ENCODE measurements at places on chromosomes 12 and 14. TPM values are rescaled to one million over a fixed set of nuclear protein-coding genes. Genes with fewer than 3 reads are reported as not detected.

The PPP1R1A gene
- total RNA-seq = 13.1 TPM

The AEBP2 gene
- 61.9 TPM for total RNA-seq

The BEST3 gene
- not detected for total RNA-seq

The ARF3 gene
- 238 TPM for total RNA-seq

The INSM2 gene
- not detected for total RNA-seq

The CYP27B1 gene
- total RNA-seq = 3.2 TPM

The GPR162 gene
- total RNA-seq = 8.2 TPM

The XRCC3 gene
- 46.7 TPM for total RNA-seq

GRCh38 chr12:51183349-51183748 is 10.4 kb upstream of the TFCP2 start:
- no peaks in the 10 kb centered on the region for H3K4me1 ChIP-seq
- H3K27ac ChIP-seq = no peak overlapping the region
- H3K36me3 ChIP-seq = no peaks in the 10 kb centered on the region
- no peak overlapping the region for H3K4me3 ChIP-seq

DNA sequence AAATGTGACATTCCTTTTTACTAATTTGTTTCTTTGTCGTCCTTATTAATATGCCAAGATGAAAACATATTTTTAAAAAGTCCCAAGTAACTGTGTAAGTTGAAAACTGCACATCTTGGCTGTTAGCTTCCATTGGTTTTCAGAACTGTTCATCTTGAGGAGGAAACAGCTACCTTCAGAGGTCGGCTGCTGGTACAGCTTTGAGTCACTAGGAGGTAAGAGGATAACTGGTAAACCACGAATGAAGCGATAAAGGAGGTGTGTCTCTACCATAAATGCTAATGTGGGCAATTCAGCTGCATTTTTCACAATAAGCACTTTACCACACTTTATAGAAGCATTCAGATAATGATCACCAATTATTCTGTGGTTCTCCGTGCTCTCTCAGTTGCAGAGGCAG is 137.5 kb upstream of the KRAS start:
- H3K27me3 ChIP-seq = peaks cover 24% of the 10 kb centered on the region
- no peak overlapping the region for H3K4me3 ChIP-seq
- no peak for DNase-seq
- H3K4me1 ChIP-seq = peaks cover 17% of the 10 kb centered on the region
- no peaks in the 10 kb centered on the region for H3K36me3 ChIP-seq

DNA sequence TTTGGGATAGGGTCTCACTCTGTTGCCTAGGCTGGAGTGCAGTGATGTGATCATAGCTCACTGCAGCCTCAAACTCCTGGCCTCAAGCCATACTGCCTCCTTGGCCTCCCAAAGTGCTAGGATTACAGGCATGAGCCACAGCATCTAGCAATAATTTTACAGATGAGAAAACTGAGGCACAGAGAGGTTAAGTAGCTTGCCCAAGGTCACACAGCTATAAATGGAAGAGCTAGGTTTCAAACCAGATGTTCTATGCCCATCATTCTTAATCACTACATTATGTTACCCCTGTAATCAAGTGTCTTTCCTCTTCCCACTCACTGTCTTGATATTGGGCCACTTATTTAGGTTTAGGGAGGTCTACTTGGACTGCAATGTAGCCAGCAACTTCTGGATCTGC is 3.6 kb downstream of the SLC17A8 start:
- peaks cover 24% of the 10 kb centered on the region for H3K4me1 ChIP-seq
- H3K27ac ChIP-seq = no peak overlapping the region
- H3K27me3 ChIP-seq = no peaks in the 10 kb centered on the region

DNA sequence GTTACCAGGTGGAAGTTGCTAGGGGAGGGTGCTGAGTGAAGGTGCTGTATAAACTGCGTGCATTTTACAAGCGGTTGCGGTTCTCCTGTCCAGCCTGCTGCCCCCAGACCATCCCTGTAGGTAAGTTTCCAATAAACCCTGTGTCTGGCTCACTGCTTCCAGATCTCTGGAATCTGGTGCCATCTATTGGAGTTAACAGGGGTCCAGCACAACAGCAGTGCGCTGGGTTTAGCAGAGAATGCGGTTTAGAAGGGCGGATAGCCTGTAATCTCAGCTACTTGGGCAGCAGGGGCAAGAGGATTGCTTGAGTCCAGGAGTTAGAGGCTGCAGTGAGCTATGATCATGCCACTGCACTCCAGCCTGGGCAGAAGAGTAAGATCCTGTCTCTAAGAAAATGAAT is 4.9 kb downstream of the AACS start:
- H3K27ac ChIP-seq = no peak overlapping the region
- no peaks in the 10 kb centered on the region for H3K27me3 ChIP-seq
- peaks cover 24% of the 10 kb centered on the region for H3K36me3 ChIP-seq
- H3K4me3 ChIP-seq = no peak overlapping the region
- DNase-seq = no peak
- H3K4me1 ChIP-seq = peaks cover 24% of the 10 kb centered on the region

DNA sequence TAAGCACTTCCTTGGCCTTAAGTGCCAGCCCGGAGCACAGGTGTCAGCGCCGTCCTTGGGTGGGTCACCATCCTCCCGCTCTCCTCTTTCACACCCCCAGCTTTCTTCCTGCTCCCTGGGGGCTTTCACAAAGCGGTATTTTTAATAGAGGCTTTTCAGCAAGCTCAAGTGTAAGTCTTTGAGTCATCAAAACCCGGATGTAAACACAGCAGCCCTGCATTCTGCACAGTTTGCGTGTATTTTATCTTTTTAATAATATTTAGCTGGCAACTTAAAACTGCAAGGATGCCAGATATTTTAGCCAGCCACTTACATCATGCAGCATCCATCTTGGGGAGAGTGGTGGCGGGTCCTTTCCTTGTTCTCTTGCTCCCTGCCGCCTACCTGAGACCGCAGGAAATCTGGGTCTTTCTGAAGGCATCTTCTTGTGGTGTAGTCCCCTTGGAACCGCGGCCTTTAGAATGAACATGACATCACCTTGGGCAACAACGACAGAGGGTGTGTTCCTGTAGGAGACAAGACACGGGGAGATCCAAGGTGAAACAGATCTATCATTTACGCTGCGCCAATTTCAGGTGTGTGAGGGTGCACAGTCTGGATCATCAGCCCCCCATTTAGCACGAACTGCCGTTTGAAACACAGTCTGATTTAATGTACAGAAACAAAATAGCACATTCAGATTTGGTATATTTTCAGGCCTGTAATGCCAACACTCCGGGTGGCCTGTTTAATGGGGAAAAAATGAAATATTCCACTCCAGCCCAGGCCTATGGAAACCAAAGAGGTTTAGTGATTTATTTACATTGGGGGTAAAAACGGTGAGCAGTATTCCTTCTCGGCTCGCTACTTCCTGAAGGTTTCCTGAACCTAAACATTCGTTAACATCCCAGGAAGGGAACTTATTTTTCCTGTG is 12.5 kb upstream of the IRF2BPL start:
- no peak for DNase-seq
- H3K27ac ChIP-seq = peak overlapping the region; percentile 99
- H3K4me3 ChIP-seq = peak overlapping the region; percentile 66
- peaks cover 87% of the 10 kb centered on the region for H3K4me1 ChIP-seq
- no peaks in the 10 kb centered on the region for H3K36me3 ChIP-seq
- H3K27me3 ChIP-seq = peaks cover 7% of the 10 kb centered on the region

GRCh38 chr12:71439362-71439612 is 311 bp upstream of the LGR5 start:
- H3K36me3 ChIP-seq = peaks cover 25% of the 10 kb centered on the region
- H3K4me1 ChIP-seq = peaks cover 26% of the 10 kb centered on the region
- H3K27me3 ChIP-seq = peaks cover 82% of the 10 kb centered on the region
- DNase-seq = no peak
- peak overlapping the region; percentile 76 for H3K4me3 ChIP-seq
- H3K27ac ChIP-seq = no peak overlapping the region

- no peak overlapping the region for H3K4me3 ChIP-seq
- peaks cover 6% of the 10 kb centered on the region for H3K4me1 ChIP-seq
- peaks cover 18% of the 10 kb centered on the region for H3K36me3 ChIP-seq
- no peaks in the 10 kb centered on the region for H3K27me3 ChIP-seq
These were observed 104.2 kb upstream of the AMN1 start for GRCh38 chr12:31832740-31833729.

DNA sequence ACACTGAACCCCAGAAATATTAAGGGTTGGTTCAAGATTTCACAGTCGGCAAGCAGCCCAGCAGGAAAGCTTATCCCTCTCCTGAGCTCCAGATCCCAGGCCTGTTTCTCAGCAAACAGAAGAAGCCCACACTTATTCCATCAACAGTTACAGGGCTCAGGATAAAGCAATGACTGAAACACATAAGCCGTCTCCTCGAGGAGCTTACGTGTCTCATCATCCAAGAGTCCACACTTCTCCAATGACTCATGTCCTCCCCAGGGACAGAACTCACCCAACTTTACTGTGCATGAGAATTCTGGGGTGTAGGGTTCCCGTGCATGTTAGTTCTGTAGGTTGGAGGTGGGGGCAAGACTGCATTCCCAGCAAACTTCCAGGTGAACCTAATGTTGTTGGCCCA is 31.2 kb downstream of the GSC start:
- no peak overlapping the region for H3K27ac ChIP-seq
- H3K27me3 ChIP-seq = no peaks in the 10 kb centered on the region
- no peak overlapping the region for H3K4me3 ChIP-seq
- DNase-seq = no peak
- no peaks in the 10 kb centered on the region for H3K36me3 ChIP-seq

DNA sequence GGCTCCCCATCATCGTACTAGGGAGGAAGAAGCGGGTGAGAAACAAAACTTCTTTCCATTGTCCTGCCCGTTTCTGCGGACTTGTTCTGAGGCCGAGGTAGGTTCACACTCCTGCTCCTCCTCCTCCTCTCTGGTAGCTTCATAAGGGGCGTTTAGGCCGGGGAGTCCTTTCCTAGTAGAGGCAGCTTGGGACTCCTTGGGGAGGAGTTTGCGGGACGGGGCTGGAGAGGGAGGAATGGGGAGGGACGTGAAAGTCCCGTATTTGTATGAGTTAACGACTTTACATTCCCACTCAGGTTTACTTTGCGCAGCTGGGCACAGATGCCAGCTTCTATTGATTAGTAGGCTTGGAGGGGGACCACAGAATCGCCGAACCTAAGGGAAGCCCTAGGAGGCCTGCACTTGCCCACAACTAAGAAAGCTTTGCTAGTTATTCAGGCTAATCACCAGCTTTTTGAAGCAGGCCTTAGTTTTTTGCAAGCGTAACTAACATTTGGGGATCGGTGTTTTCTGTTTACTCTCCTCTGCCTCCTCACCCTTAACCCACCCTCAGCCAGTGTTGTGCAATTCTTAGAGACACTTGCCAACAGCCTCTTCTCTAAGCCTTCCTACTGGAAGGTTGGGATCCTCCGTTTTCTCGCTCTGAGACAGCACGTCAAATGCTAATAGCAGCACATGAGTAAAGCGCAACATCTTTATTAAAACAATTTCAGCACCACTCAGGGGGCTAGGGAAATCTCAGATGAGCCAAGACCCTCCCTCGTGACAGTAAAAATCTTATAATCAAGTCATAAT is 499 bp downstream of the RNASE4 start:
- peaks cover 22% of the 10 kb centered on the region for H3K4me1 ChIP-seq
- peak; percentile 29 for DNase-seq
- peak overlapping the region; percentile 18 for H3K27ac ChIP-seq
- no peak overlapping the region for H3K4me3 ChIP-seq

- H3K36me3 ChIP-seq = peaks cover 61% of the 10 kb centered on the region
- H3K27me3 ChIP-seq = no peaks in the 10 kb centered on the region
- peak; percentile 31 for DNase-seq
- H3K4me1 ChIP-seq = peaks cover 14% of the 10 kb centered on the region
- H3K27ac ChIP-seq = peak overlapping the region; percentile 74
These were observed 17.5 kb downstream of the MTRFR start for GRCh38 chr12:123250471-123251383.

- no peak overlapping the region for H3K4me3 ChIP-seq
- no peaks in the 10 kb centered on the region for H3K36me3 ChIP-seq
- peaks cover 6% of the 10 kb centered on the region for H3K4me1 ChIP-seq
- H3K27ac ChIP-seq = no peak overlapping the region
These were observed 13.6 kb downstream of the TTC8 start for GRCh38 chr14:88838015-88838414.

DNA sequence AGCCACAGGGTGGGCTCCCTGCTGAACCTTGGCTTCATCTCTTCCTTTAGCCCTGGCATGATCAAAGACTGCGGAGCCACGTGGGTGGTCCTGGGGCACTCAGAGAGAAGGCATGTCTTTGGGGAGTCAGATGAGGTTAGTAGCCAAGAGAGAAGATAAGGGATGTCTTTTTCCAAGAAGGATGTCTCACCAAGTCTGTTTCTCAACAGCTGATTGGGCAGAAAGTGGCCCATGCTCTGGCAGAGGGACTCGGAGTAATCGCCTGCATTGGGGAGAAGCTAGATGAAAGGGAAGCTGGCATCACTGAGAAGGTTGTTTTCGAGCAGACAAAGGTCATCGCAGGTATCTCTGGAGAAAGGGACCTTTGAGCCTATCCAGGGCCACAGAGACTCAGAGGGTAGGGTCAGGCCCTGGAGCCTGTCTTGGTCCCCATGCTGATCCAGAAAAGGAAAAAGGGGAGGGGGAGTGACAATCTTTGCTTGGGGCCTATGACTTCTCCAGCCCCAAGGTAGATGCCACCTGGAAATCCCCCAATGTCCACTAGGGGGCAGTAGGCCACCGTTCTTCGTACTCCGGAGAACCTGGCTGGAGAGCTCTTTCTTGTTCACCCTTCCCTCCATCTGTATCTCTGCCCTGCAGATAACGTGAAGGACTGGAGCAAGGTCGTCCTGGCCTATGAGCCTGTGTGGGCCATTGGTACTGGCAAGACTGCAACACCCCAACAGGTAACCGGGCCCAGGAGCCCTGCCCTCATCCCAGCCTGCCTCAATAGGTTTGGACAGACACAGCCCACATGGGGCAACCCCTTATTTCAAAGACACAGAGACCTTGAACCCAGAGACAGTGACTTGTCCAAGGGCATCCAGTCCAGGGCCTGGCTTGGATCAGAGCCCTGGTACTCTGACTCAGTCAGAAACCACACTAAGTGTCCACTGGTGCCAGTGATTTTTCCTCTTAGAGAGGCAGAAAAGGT is 2.0 kb downstream of the TPI1 start:
- peak overlapping the region; percentile 89 for H3K4me3 ChIP-seq
- peaks cover 50% of the 10 kb centered on the region for H3K36me3 ChIP-seq
- H3K27ac ChIP-seq = peak overlapping the region; percentile 88
- peaks cover 60% of the 10 kb centered on the region for H3K4me1 ChIP-seq
- DNase-seq = peak; percentile 94

GRCh38 chr14:74546416-74546815 is 52.9 kb downstream of the ISCA2 start:
- H3K4me1 ChIP-seq = peaks cover 4% of the 10 kb centered on the region
- H3K27ac ChIP-seq = no peak overlapping the region
- no peaks in the 10 kb centered on the region for H3K27me3 ChIP-seq
- no peaks in the 10 kb centered on the region for H3K36me3 ChIP-seq
- no peak for DNase-seq

All from WTC11 (cell line).